ENCODE measurements at places on chromosomes 5 and 9.
A peak's percentile ranks its signal among the peaks of the same experiment; 100 is the strongest.

- DNase-seq: no peak
Measured at GRCh38 chr9:117044241-117044640, 357.1 kb downstream of the TRIM32 start.

DNA sequence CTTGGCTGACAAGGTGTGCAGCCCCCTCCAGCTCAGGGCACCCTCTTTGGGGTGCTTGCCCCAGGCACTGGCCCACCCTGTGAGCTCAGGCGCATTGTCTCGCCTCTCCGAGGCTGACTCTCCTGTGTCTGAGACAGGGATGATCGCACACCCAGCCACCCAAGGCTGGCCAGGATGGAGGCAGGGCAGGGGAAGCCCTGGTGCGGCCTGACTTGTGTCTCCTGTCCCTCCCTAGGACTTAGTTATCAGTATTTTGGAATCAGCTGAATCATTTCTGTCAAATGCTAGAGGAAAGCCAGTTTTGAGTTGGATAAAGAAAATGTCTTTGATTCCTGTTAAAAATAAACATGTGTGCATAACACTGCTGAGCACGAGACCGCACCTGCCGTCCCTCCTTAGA, 2.5 kb upstream of the DBH start:
- DNase-seq: no peak

GRCh38 chr5:150694612-150695011, 6.2 kb downstream of the RBM22 start:
- no peak for DNase-seq

DNA sequence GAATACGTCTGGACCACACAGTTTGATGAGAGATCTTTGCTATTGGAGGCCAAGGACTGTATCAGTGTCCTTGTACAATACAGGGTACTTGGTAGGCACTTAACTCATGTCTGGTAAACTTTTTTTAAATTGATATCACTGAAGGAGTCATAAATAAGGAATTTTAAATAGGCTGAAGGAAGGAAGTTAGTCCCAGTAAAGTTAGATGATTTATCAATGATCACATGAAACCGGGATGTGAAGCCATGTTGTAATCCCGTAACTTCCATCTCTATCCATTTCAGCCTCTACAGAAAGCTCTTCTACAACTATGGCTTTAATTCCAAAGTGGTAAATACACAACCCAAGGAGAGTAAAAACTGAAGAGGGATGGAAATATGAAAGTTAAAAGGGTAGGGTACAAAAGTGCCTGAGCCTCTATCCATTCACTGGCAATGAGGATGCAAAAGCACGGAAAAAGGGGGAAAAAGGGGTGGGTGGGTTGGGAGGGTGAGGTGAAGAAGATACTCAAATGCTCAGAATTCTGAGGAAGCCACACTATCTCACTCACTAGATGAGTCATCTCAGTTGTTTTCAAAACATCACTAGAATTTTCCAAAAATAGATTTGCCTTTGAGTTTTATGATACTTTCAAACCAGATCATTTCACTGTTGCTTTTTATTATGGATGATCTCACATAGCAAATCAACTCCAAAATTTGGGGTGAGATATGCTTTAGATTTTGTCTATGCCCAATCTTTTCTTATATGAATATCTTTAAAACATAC, 1053.5 kb downstream of the NR2F1-AS1 start:
- no peak for DNase-seq

DNA sequence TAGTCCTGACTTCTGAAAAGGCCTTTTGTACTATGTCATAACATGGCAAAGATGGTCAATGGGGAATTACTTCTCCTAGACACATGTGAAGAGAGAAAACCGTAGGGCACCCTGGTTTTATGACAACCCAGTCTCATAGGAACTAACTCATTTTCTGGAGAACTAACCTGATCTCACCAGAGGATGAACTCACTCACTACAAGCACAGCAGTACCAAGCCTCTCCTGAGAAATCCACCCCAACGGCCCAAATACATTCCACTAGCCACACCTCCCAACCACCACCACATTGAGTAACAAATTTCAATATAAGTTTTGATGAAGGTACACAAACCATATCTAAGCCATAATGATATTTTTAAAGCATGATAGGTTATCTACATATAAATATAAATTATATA, 909.3 kb upstream of the CDH10 start:
- no peak for DNase-seq

DNA sequence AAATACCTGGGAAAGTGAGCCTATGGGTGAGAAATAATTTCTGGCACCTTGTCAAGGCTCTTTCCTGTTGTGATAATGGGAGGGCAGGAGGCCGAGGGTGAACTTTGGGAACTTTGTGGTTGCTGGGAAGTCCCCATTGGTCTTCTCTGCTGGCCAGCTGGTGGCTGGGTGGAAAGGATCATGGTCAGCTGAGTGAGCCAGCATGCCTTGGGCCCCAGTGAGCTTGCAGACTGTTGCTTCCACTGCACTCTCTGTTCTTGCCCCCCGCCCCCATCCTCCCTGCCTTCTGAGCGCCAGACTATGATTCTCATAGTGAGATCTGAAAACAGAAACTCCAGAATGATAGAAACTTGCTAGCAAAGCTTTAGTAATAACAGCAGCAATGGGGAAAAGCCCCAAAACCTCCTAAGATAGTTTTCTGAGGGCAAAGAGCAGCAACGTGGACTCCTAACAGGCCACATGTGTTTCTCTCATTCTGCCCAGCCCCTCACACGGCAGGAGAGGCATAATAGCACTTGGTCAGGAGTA, 139.2 kb upstream of the SMARCA2 start:
- DNase-seq: no peak

- no peak for DNase-seq
Measured at GRCh38 chr5:3105172-3105571, 353.7 kb upstream of the IRX2 start.

DNA sequence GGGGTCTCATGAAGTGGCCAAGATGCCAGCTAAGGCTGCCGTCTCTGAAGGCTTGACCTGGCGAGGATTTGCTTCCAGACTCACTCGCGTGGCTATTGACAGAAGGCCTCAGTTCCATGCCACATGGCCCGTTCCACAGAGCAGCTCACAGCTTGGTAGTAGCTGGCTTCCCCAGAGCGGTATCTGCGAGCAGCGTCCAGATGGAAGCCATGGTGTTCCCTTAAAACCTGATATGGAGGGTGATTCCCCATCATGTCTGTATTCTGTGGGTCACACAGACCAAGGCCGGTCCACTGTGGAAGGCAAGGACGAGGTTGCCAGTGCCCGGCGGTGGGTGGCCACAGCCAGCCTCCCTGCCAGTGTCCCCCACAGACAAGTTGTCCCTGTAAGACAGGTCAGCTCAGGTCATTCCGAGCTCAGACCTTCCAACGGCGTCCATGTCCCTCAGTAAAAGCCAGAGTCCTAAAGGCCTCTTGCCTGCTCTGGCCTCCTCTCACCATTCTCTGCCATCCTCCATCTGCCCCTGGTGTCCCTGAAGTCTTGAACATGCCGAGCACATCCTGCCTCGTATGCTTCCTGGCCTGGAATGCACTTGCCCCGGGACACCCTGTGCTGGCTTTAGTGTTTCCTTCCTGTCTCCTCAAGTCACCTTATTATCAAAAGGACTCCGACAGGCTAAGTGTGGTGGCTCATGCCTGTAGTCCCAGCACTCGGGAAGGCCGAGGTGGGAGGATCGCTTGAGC, 61.3 kb upstream of the LRRTM2 start:
- DNase-seq: no peak

DNA sequence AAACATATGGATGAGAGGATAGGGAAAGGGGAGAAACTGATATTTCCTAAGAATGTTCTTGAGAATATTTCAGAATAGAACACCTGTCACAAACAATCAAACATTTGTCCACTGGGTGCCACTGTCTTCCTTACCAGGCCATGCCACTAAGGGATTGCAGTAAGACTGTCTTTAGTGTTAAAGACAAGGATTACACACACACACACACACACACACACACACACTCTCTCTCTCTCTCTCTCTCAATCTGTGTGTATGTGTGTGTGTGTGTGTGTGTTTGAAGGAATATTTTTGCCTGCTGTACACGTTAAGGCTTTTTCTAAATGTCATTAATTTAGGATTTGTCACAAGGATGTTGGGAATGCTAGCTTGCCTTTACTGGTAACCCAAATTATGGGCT, 54.4 kb downstream of the CCDC192 start:
- DNase-seq: peak; percentile 18

- DNase-seq: no peak
Measured at GRCh38 chr9:36820392-36820861, 213.6 kb downstream of the PAX5 start.

DNA sequence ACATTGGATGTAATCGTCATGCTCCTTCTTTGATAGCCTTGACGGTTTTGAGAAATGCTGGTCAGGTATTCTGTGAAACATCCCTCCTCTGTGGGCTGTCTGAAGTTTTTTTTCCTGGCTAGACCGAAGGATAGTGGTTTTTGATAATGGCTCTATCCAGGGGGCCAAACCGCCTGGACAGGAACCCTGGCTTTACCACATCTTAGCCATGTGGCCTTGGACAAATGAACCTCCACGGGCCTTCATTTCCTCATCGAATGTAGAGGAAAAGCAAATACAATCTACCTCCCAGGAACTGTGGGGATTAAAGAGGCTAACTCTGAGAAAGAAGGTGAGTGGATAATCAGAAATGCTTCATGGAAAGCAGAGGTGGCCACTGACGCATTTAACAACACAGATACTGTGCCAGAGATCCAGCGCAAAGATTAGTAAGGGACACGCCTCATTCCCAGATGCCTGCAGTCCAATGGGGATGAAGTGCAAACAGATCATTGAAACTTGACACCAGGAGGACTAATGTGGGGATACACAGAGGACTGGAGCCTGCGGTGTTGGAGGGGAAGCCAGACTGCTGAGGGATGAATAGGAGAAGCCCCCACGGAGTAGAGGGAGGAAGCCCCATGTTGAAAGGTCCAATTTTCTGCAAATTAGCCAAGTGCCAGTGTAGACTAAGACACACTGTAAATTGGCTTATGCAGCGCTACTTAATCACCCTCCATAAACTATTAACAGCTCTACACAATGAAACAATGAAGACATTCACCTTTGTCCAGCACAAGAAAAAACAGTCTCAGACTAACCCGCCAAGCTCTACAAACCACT, 41.6 kb downstream of the MYO10 start:
- peak; percentile 69 for DNase-seq

DNA sequence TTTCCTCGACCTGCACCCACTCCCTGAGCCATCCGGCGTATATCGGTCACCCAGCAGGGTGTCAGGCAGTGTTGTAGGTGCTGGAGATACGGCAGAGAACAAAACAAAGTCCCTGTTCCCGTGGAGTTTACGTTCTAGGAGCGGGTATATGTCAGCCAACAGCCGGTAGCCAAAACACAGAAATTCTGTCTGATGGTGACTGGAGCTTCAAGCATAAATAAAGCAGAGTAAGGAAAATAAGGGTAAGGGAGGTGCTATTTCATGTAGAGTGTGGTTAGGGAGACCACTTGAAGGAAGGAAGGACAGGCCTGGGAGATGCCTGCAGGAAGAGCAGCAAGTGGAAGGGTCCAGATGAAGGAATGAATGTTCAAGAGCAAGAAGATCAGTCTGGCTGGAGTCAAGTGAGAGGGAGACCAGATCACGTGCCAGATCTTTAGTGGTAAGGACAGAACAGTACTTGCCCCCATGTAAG, 783 bp upstream of the ZFR start:
- no peak for DNase-seq

DNA sequence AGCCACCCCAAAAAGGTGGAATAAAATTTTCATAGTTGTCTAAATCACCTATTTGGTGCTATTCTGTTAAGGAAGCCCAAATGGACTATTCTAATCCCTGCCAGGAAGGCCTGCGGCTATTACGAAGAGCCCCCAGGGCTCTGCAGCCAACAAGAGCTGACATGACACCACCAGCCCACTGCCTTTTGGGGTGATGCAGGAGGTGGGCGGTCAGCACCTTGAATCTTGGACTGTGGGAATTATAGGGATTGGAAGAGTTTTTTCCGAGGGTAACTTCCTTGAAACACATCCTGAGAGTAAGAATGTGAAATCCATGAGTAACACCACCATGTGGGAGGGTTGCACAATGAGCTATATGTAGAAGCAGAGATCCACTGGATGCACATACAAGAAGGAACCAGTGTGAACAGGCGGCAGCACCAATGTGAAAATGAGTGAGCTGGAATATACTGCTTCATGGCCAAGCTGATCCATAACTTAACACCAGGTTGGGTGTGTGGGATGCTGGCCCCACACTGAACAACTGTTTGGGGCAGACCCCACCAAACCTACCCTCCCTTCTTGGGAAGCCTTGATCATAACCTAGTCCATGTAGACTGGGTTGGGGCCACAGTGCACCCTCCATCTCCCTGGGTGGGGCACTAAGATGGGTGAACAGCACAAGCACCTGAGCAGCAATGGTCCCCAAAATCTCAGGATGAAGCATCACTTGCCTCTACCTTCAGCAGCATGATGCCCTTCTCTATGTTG, 239.0 kb downstream of the FSTL4 start:
- no peak for DNase-seq

DNA sequence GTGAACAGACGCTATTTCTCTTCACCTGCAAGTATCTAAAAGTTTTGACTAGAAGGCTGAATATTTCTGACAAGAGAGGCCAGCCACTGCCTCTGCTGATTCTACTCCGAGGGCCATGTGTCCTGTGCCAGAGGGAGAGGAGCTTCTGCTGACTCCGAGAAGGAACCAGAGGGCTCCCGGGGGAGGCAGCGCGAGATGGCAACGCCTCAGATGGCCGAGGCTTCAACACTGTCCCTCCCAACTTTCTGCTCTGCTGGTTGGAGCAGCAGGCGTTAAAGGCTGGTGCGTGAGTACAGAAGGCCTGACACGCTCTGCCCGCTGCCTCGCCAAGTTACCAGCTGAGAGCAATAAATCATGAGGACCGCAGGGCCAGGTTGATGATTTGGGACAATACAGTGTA, 178.8 kb downstream of the GAPVD1 start:
- DNase-seq: no peak

- DNase-seq: no peak
Measured at GRCh38 chr5:127053049-127053448, 20.3 kb downstream of the C5orf63 start.

DNA sequence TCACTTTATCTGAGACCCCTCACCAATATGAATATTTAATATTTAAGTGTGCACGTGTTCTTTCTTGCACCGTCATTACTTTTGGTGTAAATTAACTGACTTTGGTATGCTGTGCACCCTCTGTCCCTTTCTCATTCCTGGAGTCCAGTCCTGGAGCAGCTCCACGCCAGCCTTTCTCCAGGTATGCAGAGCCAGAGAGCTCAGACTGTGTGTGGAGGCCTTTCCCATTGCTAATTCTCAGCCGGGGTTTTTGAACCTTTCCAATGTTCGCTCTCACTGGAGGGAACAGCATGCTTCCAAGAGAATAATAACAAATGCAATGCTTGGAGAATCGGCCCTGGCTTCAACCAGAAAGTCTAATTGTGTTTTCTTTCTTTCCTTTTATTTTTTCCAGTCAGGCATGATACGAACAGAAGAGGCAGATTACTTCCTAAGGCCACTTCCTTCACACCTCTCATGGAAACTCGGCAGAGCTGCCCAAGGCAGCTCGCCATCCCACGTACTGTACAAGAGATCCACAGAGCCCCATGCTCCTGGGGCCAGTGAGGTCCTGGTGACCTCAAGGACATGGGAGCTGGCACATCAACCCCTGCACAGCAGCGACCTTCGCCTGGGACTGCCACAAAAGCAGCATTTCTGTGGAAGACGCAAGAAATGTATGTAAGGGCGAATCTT, 41.7 kb downstream of the ADAMTS16 start:
- no peak for DNase-seq

Measured in NCI-H774 (cell line).